Right hindlimb (tissue), 1 donor: ENCODE measurements at places on chromosomes 6 and 20.
A peak's percentile ranks its signal among the peaks of the same experiment; 100 is the strongest.

DNA sequence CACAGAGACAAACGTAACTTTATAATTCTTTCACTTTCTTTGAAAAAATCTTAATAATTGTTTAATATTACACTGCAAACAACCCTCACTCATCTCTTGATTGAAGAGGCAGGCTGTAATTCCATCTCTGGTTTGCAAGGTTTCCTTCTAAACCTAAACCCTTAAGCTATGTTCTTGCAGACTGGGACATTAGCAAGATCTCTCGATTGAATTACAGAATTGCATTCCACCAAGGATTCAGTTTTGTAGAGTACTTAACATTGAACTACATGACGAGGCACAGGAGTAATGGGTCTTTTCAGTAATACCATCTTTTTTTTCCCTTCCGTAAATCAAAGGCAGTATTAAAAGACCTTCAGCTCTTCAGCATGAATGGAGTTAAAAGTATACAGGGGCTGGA is 111.6 kb upstream of the EEF1E1 start:
- no peak for DNase-seq

GRCh38 chr6:165881806-165882205 is 218.8 kb upstream of the PDE10A start:
- no peak for DNase-seq

DNA sequence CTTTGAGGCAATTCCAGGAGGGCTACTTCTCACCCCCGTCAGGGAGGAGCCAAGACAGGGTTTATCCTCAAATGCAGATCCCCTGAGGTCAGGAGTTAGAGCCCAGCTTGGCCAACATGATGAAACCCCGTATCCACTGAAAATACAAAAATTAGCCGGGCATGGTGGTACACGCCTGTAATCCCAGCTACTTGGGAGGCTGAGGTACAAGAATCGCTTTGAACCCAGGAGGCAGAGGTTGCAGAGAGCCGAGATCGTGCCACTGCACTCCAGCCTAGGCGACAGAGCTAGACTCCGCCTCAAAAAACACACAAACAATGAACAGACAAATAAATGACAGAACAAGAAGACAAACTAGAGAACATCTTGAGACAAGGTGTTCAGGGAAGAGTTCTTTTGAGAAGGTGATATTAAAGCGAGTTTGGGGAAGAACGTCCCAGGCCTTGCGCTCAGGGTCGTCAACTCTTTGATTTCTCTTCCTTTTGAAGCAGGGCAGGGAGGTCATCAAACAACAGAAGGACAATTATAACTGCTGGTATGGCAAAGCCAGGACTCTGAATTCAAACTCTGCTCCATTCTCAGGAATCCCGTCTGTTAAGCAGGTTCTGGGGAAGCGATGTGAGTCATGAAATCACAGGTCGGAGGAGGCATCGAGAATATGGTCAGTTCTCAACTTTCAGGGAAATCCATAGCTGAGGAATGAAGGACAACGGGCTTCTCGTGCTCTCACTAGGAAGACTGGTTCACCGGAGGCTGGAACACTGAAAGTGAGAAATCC is 1.4 kb upstream of the RALY start:
- no peak for DNase-seq

DNA sequence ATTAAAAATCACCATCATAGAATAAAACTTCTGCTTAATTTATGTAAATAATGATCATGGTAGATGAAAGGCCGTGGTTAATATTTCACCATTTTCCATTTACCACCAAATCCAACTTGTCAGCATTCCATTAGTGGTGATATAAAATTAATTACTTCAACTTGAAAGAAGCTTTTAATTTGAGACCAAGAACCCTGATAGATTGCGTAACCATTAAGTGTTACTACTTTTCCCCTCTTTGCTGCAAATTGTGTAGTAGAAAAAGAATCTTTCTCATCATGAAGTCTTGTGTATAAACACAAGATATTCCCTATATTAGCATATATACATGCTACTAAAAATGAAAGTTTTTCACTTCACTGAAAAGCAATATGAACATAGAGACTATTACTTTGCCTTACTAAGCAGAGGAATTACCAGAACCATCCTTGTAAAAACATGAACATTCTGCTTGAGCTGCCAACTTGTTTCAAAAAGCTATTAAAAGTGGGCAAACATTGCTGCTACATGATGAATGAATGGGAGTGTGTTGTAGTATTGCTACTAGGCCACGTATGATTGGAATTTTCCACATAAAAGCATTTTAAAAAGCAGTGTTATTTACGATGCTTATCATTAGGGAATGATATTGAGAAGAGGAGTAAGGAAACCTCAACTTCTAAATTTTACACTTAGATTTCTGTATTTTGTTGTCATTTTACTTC is 35.0 kb downstream of the STX11 start:
- DNase-seq: no peak

DNA sequence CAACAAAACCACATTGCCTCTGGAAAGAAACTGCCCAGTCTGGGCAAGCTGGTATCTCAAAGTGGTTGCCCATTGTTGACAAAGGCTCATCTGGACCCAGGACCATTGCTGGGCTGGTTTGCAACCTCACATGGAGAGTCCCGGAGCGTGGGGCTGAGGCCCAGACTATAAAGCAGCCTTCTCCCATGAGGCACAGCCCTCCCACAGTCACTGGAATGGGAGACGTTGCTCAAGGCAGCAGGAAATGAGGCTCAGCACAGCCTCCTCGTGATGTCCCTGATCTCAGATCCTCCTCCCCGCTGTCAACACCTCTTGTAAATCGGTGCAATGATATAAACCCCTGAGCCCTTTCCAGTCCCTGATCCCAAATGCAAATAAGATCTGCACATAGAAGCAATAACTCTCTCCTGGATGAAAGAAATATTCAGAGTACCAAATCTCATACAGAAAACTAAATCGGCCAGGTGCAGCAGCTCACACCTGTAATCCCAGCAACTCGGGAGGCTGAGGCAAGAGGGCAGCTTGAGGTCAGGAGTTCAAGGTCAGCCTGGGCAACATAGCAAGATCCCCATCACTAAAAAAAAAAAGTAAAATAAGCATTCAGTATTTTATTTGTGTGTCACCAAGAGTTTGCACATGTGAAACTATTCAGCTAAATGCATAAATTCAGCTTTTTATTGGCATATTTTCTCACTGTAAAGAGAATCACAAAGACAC is 103.0 kb upstream of the RREB1 start:
- DNase-seq: peak; percentile 25

- DNase-seq: no peak
These were observed 63.5 kb upstream of the VSTM2L start for GRCh38 chr20:37839432-37839827.

DNA sequence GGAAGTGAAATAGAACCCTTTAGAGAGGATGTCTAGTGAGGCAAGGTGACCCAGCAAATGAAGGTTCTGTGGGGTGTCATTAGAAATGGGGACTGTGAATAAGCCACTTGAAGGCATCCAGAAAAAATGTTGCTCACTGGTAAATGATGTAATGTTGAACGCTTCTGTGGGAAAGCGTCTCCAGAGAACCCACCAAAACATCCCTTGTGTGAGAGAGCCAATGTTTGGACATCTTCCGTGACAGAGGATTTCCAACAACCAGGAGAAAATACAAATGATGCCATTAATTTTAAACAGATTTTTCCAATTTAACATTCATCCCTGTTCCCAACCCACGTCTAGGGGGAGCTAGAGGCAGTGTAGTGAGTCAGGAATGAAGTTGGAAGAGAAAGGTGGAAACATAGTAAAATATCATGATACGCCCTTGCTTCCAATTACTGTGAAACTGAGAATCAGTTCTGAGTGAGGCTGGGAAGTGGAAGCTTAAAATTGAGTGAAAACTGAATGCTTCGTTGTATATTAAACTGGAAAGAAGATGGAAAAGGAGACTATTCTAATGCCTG is 584.2 kb downstream of the CD109 start:
- no peak for DNase-seq

DNA sequence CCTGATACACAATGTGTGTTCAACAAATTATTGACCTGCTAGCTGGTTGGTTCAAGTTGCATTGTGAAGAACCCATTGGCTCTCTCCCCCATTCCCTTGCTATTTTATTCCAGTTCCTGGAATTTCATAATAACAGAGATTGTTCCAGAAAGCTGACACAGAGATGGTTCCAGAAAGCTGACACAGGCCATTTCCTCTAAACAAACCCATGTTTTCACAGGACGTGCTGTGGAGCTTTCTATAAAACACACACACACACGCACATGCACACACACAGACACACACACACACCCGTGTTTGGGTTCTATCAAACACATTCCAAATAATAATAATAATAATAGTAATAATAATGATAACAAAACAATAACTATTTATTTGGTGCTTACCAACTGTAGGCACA is 259.1 kb downstream of the CLIC5 start:
- DNase-seq: no peak

DNA sequence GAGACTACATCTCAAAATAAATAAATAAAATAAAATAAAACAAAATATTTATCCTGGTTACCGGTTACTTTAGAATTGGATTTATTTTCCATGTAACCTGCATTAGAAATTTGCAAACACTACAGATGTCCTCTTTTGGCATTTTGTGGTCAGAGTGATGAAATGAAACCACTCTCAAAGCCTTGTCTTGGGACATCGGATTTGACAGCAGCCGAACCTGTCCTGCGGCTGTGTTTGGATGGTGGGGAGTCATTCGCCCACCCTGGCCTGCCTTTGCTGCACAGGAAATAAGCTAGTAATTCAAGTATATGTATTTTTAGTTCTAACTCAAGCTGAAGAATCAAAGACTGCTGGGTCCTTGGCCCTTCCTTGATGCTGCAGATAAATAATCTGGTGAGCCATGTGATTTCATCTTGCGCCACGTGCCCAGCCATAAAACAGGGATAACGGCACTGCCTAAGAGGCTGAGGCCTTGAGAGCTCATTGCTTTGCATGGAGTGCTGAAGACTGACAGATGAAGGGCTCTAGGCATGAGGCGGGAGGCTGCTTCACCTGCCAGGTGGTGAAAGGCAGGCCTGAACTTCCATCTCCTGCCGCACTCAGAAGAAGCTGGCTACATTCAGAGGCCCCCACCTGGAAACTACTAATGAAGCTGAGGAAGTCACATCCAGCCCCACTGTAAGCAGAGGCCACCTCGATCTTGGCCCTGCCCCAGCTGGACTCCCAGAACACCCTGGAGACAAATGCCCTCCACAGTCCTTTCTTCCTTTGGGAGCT is 76.9 kb downstream of the NOL4L start:
- DNase-seq: no peak

- no peak for DNase-seq
These were observed 24.9 kb downstream of the CITED2 start for GRCh38 chr6:139349464-139350020.

- peak; percentile 58 for DNase-seq
These were observed 27.1 kb upstream of the EMILIN3 start for GRCh38 chr20:41393705-41394066.

GRCh38 chr6:1784422-1784884 is 174.7 kb downstream of the FOXC1 start:
- no peak for DNase-seq

DNA sequence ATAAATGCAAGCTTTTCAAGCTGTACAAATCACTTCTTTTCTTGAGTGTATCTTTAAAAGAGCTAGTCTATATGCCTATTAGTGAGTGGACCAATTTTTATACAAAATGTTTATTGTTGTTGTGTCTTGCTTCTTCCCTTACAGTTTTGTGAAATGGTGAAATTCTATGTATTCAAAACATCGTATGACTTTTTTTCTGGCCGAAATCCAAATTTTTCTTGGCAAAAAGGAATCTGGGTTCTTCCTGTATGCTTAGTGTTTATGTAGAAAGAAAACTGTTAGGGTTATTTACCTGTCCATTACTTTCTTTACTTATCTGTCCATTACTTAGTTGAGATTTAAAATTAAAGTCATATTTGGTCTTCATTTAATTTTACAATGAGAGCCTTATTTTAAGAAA is 153.9 kb downstream of the MMS22L start:
- no peak for DNase-seq

DNA sequence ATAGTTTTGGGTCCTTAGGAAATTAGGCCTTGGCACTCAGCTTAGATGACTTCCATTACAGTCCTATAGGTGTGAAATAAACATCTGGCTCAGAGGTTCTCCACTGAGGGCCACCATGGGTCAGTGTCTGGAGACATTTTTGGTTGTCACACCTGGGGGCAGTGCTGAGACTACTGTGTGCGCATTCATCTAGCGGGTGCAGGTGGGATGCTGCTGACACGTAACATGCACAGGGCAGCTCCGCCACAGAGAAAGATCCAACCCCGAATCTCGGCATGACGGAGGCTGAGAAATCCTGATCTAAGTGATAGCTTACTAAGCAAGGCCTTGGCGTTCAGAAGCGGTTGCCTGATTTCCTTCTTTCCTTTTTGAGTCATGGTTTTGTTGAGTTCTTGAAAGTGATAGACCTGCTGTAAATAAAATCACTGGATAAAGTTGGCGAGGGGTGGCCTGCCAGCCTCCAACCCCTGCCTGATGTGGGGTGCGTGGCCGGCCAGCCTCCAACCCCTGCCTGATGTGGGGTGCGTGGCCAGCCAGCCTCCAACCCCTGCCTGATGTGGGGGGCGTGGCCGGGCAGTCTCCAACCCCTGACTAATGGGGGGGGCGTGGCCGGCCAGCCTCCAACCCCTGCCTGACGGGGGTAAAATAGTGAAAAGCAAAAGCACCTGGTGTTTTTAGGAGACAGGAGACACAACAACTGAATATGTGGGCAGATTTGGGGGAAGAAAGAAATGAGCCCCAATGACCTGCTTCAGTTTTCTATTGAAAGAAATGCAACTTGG is 158.1 kb downstream of the CDH26 start:
- DNase-seq: no peak

DNA sequence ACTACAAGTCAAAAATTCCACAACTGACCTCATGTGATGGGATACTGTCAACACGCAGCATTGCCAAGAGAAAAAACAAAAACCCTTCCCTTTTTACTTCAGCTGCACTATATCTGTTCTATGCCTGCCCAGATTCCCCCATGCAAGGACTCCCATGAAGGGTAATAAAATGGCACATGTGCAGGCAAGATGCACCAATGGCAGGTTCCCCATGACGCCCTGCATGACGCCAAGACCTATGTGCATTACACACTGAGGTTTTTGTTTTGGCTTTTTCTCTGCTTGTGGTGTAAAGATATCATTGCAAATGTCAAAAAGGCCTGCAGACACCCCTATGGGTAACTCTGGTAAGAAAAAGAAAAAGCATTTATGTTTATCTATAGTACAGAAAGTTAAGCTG is 403.4 kb downstream of the HDGFL1 start:
- DNase-seq: no peak
